ENCODE measurements at places on chromosomes 12 and 14. TPM values are rescaled to one million over a fixed set of nuclear protein-coding genes. Genes with fewer than 3 reads are reported as not detected.

Gene FAM90A1
- total RNA-seq, result 0.36 TPM

Gene P3H3
- total RNA-seq, result 3.5 TPM

Gene GLT1D1
- 2.0 TPM for total RNA-seq

Gene HOXC12
- not detected for total RNA-seq

Gene HRK
- total RNA-seq, result not detected

Gene RASSF8
- 0.13 TPM for total RNA-seq

Gene PYGL
- 0.17 TPM for total RNA-seq

Gene CLEC1B
- not detected for total RNA-seq

Gene CLEC14A
- not detected for total RNA-seq

Gene KLRF1
- not detected for total RNA-seq

Gene A2M
- not detected for total RNA-seq

Gene CD27
- total RNA-seq, result 82.1 TPM

Gene GPR65
- total RNA-seq, result 8.0 TPM

Gene KRT73
- total RNA-seq, result not detected

Gene PTGER2
- 67.9 TPM for total RNA-seq

Gene OSBPL8
- total RNA-seq, result 86.9 TPM
